NCI-H1048 (cell line): ENCODE measurements at places on chromosomes 12 and 14.

DNA sequence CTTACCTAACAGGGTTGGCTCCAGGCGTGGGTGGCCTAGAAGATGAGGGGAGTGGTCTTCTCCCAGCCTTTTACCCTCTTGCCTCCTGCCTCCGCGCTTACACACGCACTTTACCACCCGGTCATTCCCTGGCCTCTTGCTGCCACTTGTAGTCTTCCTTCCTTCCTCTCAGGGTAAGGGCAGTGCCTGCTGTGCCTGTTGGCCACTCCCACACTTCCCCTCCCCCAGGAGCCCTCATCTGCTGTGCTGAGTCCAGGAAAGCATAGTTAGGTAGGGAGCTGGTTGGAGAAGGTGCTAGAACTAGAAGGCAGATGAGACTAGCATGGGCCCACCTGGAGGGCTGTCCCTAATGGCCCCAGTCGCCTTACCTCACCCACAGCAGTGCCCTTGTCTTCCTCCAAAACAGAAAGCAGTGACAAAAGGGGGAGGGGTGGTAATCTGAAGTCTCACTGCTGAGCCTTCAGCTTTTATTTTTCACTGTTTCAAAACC, 54.3 kb upstream of the SRSF5 start:
- no peak for DNase-seq

GRCh38 chr14:96961895-96962294, 164.7 kb downstream of the VRK1 start:
- no peak for DNase-seq

GRCh38 chr14:64801800-64802199, 77.9 kb downstream of the SPTB start:
- no peak for DNase-seq

DNA sequence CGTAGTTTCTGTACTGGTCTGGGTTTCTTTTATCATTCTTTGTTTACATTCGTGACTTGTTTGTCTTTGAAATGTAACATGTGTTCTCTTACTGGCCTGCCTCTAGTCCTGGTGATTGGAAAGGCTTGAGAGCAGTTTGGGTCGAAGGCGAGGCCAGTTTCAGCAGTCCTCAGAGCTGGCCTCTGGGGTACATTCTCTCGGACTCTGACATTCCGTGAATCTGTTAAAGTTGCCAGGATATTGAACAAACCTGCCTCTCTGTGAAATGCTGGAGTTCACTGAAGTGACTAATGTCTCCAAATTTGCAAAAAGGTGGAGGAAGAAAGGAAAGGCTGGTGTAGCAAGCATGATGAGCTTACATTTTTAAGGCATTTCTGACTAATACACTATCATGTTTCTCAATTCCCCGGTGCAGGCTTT, 1.5 kb downstream of the PLEKHA5 start:
- DNase-seq, result no peak

DNA sequence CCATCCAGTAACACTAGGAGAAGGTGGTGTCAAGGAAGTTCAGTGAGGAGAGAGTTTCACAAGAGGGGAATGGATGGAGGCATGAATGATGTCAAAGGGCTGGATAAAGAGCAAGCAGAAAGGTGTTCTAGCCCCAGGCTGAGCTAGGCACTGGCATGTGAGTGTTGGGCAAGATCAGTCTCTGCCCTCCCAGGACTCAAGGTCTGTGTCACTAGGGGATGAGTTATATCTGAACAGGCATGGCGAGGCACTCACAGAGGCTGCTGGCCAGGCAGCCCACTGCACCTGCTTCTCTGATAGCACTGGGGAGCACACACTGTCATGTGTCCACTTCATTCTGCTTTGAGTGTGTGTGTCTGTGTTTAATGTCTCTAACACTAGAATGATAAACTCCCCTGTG, 903.8 kb downstream of the BCL11B start:
- DNase-seq, result no peak

DNA sequence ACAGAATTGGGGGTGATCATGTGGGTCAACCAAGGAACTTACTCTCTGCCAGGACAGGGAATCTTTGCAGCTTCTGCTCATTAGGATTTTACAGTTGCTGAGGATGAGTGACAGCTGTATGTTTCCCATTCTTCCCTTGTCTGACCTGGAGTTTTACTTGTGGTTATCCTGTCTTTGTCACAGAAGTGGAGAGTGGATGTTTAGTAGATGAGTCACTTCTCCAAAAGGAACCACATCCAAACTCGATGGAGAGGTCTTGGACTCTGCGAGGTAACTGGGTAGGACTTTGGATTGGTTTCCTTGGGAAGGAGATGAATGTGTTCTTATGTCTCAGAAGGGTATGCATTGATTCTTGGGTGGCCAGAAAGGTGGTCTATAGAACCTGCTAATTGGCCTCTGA, 53.8 kb upstream of the USP44 start:
- DNase-seq, result no peak

GRCh38 chr12:10388624-10389413, 1.0 kb downstream of the KLRK1 start:
- no peak for DNase-seq

DNA sequence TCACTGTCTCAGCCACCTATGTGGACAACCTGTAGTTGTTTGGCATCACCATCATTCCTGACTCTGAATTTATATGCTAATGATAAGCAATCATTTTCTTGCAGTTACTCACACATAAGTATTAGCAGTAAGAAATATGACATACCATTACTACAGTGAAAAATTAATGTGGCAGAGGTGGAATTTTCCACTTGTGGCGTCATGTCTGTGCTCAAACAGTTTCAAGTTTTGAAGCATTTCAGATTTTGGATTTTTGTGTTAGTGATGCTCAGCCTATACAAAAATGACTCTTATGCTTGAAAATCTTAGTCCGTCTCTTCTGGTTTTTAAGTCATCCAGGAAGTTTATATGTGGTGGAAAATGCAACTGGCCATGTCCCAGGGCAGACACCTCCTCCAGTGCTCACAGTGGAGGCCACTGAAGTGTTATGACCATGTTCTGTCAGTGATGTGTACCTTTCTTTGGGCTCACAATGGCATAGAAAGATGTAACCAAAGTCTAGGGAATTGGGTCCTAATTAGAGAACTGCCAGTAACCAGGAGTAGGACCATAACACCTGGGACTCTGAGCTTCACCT, 220.6 kb downstream of the SYT1 start:
- no peak for DNase-seq

GRCh38 chr12:112598626-112599025, 179.9 kb downstream of the PTPN11 start:
- no peak for DNase-seq

DNA sequence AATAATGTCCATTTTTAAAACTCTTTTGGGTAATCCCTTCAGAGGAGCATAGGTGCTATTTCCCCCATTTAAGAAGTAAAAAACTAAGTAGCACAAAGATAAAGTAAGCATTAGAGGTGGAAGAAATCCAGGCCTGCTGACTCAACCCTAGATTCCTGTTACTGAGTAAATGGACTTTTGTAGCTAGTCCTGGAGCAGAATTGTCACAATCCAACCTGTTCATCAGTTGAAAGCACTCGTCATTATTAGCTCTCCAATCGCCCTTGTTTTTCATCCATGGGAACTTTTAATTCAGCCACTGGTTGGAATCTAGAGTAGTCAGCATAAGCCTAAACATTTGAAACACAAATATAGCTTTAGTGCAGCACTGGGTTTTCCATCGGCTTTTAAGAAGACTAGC, 139.5 kb upstream of the AMIGO2 start:
- DNase-seq, result no peak

GRCh38 chr12:57763881-57764661, 2.8 kb downstream of the CYP27B1 start:
- DNase-seq, result no peak

DNA sequence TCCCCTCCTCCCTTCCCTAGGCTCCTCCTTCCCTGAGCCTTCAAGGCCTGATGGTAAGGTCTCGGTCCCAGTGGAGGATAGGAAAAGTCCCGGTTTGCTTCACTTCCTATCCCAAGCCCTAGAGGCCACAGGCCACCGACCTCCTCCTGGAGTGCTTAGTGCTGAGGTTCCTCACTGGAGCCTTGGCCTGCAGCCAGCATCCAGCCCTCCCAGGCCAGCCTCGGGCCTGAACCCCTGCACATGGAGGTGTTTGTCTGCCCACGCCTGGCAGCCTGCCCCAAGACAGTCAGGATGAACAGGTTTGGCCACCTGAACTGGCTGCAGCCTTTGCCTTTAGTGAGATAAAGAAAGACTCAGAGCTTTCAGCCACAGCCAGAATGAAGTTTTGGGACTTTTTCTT, 15.8 kb upstream of the KRT7 start:
- DNase-seq, result no peak

DNA sequence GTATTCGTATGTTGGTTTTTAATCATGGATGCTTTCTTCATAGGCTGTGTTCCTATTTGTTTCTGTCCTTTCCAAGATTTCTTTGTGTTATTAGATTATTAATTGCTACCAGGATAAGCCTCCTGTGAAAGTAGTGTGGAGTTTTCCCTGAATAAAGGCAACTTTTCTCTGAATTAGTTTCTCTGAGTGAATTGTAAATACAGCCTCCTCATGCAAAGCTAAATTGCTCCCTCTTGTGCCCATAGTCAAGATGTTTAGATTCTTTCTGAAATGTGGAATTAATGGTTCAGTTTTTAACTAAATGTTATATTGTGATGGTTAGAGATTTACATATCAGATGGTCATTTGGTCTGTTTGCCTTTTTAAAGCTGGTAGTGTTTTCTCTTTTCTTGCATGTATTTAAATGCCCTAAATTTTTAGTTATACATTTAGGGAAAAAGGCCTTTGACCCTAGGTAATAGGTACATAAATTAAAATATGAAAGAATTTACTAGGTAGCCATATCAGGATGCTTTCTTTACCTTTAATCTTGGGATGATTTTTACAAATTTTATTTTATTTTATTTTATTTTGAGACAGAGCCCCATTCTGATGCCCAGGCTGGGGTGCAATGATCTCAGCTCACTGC, 8.9 kb downstream of the APAF1 start:
- no peak for DNase-seq

DNA sequence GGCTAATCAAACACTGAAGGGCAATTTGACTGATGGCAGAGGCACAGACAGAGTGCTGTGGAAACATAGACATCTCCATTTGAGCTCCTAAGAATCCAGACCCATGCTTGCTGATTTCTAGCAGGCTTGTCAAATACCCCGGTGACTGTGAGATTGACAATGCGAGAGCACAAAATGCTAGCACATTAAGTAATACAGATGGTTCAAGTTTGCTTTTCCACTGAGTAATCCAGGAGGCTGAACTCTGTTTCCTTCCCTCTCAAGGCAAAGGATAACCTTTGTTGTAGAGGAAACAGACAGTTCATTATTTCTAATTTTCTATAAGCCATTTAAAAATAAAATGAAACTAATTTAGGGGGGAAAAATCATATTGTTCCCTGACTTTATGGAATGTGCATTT, 256.5 kb upstream of the CRY1 start:
- no peak for DNase-seq

DNA sequence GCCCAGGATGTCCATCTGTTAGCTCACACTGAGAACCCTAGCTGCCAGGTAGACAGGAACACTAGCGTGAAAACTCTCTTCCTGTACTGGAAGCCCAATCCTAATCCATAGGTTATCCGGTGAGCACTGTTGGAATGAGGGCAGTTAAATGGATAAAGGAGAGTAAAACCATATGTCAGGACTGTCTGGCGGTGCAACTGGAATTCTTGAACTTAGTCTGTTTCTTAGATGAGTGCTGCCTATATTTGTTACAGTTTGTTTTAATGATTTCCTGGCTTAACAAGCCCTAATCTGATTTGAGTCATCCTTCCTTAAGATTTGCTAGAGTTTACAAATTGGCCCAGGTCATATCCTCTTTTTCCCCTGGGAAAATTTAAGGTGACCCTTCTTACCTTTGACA, 104.7 kb downstream of the ANO4 start:
- DNase-seq, result no peak

GRCh38 chr12:10736463-10736862, 13.3 kb upstream of the YBX3 start:
- no peak for DNase-seq

DNA sequence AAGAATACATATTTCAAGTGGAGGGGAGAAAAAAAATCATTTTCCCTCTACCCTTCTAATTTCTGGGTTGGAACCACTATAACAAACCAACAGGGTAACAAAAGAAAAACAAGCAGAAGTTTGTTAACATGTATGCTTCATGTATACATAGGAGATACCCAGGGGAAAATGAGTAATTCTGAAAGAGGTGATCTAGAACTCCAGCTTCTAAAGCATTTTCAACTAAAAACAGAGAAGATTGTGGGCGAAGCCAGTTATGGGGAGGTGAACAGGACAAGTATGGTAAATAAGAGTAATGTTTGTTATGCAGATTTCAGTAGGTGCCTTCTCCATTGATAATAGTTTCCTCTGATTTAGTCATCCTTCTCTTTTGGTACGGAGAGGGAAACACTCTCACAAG, 16.7 kb downstream of the FNTB start:
- no peak for DNase-seq

DNA sequence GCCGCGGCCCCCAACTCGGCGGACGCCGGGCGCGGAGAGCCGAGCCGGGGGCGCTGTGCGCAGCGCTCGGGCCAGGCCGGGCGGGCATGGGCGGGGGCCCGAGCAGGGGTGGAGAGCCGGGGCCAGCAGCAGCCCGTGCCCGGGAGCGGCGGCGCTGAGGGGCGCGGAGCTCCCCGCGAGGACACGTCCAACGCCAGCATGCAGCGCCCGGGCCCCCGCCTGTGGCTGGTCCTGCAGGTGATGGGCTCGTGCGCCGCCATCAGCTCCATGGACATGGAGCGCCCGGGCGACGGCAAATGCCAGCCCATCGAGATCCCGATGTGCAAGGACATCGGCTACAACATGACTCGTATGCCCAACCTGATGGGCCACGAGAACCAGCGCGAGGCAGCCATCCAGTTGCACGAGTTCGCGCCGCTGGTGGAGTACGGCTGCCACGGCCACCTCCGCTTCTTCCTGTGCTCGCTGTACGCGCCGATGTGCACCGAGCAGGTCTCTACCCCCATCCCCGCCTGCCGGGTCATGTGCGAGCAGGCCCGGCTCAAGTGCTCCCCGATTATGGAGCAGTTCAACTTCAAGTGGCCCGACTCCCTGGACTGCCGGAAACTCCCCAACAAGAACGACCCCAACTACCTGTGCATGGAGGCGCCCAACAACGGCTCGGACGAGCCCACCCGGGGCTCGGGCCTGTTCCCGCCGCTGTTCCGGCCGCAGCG, 639 bp downstream of the FZD10 start:
- no peak for DNase-seq

- DNase-seq, result no peak
Observed at GRCh38 chr12:131213896-131214442, 260.3 kb downstream of the ADGRD1 start.

DNA sequence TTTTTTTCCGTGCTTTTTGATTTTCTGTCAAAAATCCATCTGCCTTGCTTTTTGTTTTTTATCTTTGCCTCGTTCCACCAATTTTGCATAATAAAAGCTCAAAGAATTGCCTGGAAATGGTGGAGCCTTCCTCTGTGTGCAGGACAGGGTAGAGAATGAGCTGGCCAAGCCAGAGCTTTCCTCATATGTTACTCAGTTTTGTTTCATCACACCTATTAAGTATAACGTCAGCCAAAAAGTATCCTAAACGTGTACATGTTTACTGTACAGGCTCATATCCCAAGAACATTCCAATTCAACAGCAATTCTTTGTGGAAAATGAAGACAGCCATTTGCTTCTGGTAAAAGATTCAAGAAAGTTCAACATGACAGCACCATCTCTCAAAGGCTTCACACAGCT, 191.2 kb upstream of the LMNTD1 start:
- DNase-seq, result no peak
